ENCODE measurements at places on chromosomes 2 and 18.

DNA sequence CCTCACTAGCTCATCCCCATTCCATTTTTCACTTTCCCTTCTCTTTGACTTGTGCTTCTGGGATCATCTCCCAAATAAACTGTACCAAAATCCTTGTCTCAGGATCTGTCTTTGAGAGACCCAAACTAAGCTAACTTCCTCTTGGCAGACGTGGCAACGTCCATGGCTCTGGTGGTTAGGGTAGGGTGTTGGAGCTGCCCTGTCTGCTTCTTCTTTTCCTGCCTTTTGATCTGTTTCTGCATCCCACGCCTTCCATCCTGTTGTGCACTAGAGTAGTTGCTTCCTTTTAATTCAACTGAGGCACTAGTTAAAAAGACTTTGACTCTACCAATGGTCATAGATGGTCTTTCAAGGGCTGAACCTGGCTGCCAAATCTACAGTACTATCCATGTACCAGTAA, 5.5 kb upstream of the MAP4K4 start:
- ATAC-seq: no peak

GRCh38 chr2:238231251-238231793, 8.5 kb downstream of the HES6 start:
- peak; percentile 91 for ATAC-seq

DNA sequence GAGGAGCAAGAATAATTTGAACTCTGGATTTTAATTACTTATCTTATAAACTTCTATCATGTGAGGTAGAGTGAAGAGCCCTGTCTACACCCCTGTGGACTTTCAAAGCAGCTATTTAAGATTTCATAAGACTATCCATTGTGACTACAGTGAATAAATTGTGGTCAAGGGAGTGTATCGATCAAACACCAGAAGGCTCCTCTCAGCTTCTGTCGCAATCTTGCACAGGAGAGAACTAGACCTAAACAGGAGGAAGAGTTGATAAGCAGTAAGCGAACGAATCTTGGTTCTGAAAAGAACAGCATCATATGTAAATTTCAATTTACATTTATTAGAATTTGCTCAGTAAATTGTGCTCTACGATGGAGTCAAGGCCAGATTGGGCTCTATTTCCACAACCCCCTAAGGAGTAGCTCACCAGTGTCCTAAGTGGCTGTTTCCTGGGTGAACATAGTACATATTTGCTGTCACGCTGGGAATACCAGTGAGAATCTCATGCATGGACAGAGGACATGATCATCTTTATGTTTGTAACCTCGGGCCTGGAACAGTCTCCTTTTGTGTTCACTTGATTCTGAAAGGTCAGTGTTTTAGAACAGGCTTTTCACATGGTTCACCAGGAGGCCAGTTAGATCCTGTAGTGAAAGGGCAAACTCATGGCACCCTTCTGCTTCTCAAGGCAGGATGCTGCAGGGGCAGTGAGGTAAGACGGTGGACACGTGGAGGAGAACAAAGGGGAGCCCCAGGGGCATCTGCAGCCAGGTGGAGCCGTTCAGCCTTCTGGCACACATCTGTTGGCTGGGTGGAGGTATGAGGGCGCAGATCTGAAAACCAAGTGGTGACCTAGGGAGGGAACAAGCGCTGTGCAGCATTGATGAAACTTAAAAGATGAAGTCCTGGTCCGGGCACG, 33.3 kb downstream of the NPAS2 start:
- no peak for ATAC-seq

DNA sequence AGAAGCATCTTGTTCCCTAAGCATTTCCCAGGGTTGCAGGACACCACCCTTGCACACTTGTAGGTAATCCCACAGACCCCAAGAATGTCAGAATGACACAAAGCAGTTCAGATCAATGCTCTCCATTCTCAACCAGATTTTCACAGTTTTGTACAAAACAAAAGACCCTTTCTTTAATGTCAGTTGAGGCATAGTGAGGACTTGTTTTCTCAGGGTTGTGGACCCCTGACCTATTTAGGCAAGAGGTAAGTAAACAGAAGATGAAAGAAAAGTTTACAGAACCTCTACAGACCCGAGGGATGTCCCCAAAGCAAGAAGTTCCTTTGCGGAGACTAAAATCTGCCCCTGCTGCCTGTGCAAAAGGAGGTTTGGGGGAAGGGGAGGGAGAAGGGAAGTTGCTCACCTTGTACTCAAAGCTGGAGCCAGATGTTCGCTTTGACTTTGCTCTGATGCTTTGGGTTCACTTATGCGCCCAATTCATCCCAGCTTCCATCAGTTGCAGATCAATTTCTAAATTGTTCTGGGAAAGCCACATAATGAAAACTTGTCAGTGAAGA, 635.4 kb downstream of the EPHA4 start:
- no peak for ATAC-seq

DNA sequence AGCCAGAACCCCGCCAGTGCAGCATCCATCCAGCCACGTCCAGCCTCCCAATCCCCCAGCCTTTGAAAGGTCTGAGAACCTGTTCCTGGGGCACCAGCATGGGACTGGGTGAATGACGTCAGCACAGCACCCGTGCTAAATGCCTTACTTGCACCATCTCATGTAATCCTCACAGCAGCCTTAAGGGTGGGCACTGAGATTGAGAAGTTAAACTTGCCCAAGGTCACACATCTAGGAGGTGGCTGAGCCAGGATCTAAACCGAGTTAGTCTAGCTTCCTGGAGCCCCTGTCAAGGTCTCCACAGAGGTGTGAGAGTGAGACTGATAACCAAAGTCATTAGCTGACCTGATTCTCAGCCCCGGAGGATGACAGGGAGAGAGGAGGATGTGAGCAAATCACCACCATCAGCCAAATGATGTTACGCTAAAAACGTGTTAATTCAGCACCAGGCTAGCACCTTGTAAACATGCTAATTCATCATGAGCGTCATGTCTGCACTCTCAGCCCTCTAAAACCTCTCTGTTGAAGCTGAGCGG, 4.6 kb downstream of the CD8A start:
- ATAC-seq: peak; percentile 31

DNA sequence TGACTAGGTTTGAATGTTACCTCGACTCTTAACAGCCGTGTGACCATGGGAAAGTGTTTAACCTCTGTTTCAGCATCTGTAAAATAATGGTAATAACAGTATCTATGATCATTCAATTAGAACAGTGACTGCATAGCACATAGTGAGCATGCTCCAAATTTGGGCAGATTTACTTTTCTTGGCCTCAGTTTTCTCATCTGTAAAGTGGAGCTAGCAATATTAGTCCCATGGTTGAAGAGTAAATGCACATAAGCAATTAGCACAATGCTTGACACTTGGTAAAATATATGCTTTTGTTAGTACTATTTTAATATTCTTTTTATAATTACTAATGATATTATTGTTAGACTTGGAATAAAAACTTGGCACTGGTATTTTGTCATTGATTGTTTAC, 66.4 kb upstream of the TANC1 start:
- no peak for ATAC-seq

GRCh38 chr2:1159013-1159412, 208.4 kb downstream of the SNTG2 start:
- no peak for ATAC-seq

DNA sequence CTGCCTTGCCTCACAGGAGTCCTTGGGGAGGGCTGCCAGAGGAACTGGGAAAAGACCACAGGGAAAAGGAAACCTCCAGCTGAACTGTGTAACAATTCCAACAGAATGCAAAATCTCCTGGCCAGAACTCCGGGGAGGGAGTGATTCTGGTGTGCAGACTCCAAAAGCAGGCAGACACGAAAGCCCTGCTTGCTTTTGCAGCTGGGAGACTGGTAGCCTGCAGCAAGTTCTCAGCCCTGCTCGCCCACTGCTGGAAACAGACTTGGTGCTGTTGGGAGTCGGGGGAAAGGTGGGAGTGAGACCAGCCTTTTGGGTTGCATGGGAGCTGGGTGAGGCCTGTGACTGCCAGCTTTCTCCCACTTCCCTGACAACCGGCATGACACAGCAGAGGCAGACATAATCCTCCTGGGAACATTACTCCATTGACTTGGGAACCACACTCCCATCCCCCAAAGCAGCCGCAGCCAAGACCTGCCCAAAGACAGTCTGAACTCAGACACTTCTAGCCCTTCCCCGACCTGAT, 26.0 kb upstream of the NMI start:
- no peak for ATAC-seq

DNA sequence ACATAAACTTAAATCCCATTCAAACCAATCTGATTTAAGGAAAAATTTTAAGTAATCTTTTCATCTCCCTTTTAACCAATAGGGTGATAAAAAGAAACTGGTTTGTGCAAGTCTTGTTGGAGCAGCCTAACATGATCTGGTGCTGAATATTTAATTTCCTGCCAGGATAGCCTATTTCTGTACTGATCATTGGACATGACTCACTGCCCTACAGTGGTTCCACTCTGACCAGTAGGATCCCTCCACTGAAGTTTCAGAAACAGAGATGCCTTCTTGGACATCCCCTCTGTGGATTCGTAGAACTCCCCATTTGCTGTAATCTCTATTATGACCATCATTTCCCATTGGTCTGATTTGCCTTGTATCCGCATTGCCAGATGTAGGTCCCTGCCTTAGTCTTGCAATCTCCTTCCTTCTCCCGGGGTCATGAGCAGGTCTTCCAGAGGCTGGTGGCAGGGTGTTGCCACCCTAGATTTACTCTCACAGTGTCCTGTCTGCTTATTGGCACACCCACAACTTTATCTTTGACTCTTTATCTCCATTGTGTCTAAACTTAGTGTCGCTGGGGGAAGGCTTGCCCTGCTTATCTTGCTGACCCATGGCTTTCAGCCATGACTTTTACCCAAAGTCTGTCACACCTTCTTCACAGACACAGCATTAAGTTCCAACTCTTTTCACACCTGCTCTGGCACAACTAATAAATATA, 12.3 kb upstream of the SETBP1 start:
- no peak for ATAC-seq

- no peak for ATAC-seq
Observed at GRCh38 chr2:27126252-27126710, 2.7 kb downstream of the ABHD1 start.

DNA sequence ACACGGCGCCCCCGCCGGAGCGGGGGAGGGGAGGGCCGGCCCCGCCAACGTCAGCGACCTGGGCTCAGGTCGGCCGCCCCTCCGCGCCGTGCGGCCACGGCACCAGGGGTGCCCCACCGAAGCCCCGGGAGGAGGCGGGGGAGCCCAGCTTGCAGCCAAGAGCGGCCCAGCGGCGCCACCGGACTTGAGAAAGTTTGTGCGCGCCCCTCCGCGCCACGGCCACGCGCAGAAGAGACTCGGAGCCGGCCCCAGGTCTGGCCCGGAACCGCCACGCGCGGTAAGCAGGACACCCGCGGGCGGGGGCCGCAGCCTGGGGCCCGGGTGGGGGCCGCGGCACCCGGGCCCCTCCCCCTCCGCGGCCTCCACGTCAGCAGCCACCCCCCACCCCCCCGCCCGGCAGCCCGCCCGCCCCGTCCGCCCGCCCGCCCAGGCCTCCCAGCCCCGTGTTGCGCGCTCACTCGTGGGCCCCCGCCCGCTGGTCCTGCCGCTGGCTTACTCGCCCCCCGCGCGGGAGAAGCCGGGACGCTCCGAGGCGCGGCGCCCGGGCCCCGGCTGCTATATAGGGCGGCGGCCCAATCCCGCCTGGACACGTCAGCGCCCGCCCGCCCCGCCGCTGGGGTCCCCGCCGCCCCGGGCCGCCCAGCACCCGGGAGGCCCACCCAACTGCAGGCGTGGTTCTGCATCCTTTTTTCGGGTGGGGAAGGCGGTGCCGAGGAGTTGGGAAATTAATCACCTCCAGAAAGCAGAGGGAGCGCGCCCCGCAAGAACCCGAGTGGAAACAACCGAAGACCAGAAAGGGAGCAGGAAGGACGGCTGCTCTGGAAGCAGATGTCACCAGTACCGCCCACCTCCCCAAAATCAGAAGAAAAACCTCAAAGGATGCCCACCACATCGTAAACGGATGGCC, 42.9 kb downstream of the HDLBP start:
- ATAC-seq: peak; percentile 79

- ATAC-seq: peak; percentile 72
Observed at GRCh38 chr2:191688934-191689695, 11.2 kb downstream of the NABP1 start.

GRCh38 chr2:41313082-41313481, 734.7 kb upstream of the PKDCC start:
- ATAC-seq: no peak

- ATAC-seq: no peak
Observed at GRCh38 chr2:135265960-135266490, 213.9 kb downstream of the RAB3GAP1 start.

- no peak for ATAC-seq
Observed at GRCh38 chr2:70705160-70705850, 62.7 kb downstream of the ADD2 start.

DNA sequence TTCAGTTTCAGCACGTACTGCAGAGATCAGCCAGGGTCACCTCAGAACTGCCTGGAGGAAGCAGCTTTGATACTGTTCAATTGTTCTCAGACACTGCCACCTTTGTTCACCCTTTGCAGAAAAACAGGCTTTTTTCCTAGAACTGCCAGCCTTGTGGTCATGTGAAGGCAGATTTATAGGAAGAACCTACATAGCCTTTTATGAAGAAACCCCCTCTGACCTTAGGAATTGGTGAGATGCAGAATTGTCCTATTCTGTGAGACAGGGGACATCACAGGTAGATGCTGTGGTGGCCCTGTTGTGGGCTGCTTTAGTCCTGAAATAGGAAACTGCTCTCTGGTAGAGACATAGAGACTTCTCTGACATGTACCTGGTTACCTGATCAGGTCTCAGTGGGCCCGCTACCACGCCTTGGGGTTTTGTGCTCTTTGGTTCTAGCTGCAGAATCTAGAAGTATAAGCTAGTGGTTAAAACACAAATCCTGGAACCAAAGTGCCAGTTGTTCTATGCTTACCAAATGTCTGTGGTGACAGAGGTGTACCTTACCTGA, 206.6 kb downstream of the AGPS start:
- no peak for ATAC-seq

DNA sequence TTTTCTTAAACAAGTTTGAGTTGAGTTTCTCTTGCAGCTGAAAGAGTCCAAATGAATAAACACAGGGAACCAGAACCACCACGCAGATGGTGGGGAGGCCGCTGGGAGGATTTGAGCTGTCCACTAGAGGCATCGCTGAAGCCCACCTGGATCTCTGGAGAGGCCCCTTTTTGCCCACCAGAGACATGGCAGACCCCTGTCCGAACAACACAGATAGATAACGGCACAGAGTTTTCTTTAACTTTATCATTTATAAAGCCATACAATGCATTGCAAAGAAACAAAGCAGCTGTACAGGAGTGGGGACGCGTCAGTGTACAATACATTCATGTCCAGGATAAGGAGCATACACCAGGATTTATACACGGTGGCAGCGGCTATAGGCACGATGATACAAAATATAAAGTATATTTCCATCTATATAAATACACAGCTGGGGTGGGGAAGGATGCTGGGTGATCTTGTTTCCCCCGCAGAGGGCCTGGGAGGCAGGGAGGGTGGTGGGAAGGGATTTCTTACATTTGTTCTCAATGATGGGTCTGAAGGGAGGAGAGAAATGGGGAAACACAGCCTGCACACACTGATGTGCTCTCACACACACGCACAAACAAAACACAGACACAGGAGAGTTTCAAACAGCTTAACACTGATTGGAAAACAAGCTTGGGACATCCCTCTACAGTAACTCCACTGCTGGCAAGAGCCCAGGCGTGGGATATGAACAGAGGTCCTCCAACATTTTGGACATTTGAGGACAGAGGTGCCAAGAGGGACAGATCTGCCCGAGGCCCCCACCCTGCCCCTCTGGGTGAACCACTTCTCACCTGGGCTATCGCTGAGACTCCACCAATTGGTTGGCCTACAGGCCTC, 203.0 kb downstream of the TNS1 start:
- no peak for ATAC-seq

GRCh38 chr2:1787755-1788477, 43.6 kb upstream of the PXDN start:
- ATAC-seq: no peak
